ENCODE measurements at places on chromosomes 12 and 14.
A peak's percentile ranks its signal among the peaks of the same experiment; 100 is the strongest.

DNA sequence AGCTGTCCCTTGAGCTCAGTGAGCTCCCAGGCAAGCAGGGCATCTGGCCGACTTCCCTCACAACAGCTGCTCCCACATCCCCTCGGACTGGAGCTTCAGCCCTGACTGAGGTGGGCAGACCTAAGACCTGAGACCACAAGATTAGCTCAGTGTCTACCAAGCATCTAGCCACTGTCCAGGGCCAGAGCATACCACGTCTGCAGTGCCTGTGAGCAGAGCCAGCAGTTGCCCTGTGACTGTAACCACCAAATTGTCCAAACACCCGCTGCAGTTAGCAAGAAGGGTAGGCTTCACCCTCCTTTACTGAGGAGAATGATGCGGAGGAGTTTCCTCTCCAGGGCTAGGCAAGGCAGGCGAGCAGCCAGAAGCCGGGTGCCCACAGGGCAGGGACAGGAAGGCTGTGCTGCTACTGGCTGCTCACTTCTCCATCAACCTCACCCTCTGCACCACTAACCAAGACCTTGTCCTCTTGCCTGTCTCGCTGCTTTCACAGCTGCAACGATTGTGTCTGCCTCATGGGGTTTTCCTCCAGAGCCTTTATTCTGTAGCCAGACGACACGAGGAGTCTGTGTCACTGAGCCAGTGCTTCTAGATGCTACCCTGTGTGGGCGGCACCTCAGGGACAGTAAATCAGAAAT lies 53.9 kb downstream of the ANAPC7 start:
- DNase-seq, result no peak

- no peak for DNase-seq
Observed at GRCh38 chr14:105177082-105177481, 4.0 kb downstream of the NUDT14 start.

- no peak for DNase-seq
Observed at GRCh38 chr12:100229036-100229635, 28.5 kb downstream of the ACTR6 start.

DNA sequence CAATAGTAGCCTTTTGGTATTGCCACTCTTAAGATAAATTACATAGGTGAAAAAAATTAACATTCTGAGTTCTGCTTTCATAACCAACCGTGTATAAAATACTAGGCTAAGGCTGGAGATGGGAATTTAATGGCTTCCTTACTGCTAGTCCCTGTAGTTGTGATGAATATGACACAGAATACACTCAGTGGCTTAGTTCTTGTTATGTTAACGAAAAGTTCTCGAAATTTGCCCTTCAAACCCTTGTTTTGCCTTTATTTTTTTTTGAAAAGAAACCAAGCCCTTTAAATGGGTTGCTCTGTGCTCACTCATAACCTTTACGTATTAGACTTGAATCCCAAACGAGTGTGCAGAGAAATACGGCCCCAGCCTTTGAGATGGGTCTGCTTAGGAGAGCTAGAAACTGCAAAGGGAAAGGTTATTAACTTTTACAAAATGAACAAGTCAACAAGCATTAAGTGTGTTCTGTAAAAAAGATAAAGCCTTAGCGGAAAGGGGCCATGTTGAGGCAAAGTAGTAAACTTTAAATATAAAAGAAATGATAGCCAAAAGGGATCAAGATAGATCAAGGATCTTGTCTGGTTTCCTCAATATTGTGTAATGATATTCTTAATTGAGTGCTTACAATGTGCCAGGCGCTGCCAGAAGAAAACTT lies 1.7 kb downstream of the NUDT4 start:
- DNase-seq, result no peak

GRCh38 chr12:2503762-2504161 lies 291.0 kb upstream of the FKBP4 start:
- DNase-seq, result no peak

GRCh38 chr12:111705672-111706071 lies 19.8 kb downstream of the ACAD10 start:
- DNase-seq, result no peak

DNA sequence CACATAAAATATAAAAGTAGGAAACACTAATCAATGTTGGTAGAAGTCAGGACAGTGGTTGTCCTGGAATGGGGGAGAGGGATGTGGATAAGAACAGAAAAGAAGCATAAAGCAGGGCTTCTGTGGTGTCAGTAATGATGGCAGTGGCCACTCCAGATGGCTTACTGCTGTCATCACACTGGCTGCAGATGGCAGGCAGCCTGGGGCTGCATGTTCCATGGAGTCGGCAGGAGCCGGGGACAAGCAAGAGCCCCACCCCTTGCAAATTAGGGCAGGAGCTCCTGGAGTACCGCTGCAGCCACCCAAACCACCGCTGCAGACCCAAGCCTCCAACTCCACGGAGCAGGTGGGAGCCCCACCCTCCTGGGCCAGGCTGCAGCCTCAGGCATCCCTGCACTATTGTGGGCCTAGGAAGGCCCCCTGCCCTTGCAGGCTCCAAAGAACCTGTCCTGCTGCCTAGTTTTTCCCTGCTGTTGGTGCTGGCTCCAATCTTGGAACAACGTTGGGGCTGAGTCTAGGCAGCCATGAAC lies 28.8 kb upstream of the SLC5A8 start:
- DNase-seq, result no peak

- no peak for DNase-seq
Observed at GRCh38 chr14:104253901-104254353, 115.5 kb downstream of the KIF26A start.

DNA sequence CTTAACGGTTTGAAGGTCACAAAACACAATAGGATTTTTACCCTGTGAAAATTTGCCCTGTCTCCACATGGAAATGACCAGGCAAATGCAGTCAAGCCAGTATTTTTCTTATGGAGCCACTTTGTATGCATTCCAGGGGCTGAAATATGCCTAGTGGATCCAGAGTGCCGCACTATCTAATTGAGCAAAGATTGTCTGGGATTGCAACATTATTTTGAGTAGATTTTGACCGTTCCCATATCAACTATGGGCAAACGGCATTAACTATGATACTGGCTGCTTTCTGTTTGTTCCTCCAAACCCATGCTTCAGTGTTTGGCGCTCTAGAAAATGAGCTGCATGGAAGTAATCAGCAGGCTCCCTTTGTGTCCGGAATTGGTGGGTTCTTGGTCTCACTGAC lies 223.0 kb downstream of the BTG1 start:
- no peak for DNase-seq

- no peak for DNase-seq
Observed at GRCh38 chr14:92768795-92769194, 20.4 kb upstream of the LGMN start.

DNA sequence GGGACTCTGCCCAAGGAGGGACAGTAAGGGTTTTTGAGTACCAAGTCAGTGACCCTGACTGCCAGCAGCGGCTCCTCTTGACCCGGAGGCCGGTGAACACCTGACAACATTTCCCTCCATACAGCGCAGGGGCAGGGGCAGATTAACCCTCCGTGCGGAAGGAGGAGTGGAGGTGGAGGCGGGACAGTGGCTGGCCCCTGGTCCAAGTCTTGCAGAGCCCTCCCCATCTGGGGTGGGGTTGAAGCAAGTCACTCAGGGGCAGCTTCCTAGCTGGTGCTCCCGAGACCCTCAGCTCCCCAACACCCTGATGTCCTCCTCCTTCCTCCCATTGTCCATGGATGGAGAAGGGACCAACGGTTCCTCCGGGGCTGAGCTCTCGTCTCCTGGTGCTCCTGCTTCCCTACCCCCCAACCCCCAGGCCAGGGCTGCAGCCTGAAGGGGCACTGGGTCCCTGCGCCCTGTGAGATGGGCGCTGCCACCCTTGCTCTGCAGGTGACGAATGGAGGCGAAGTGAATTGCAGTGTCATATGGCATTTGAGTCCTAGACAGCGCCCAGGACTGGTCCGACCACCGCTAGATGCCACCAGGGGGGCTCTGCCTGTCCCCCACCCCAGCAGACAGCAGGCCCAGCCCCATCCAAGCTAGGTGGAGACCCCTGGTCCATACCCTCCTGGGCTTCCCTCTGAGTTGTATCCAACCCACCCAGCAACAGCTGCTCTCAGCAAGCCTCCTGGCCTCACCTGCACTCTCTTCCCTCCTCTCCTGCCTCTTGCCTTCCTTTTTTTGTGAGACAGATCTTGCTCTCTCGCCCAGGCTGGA lies 7.0 kb upstream of the AMN start:
- no peak for DNase-seq

DNA sequence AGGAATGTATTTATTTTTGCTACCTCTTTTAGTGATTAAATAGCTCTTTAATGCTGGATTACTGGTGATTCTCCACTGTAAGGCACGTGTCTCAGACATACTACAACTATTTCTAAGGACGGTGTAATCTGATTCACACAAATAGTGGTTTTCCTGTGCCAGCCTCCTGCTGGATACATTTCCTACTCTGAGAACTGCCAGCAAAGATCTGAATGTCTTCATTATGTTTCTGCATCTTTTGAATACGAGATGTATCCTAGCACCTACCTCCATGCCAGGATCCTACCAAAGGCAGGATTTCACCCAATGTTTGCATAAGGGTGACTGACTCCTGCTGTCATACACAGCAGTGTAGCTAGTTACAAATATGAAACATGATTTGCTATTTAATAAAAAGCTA lies 120.6 kb downstream of the PRICKLE1 start:
- no peak for DNase-seq

- DNase-seq, result no peak
Observed at GRCh38 chr12:10016881-10017280, 6.5 kb downstream of the CLEC12B start.

DNA sequence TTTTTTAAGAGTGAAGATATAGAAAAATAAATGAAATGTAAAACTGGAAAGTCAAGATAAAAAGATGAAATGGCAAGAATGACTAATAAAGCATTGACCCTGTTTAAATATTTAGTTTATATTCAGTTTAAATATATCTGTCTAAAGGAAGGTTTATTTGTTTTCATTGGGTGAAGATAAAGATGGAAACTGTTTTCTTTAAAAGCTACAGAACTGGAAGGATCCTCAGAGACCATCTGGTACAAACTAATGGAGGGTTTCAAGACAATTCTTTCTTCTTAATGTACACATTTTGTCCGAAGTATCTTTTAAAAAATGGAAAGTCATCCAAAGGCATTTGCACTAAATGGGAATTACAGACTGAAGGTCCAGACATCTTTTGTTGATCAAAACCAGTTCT lies 142.6 kb downstream of the EPS8 start:
- no peak for DNase-seq

GRCh38 chr14:58807191-58807590 lies 169.4 kb downstream of the DACT1 start:
- DNase-seq, result no peak

DNA sequence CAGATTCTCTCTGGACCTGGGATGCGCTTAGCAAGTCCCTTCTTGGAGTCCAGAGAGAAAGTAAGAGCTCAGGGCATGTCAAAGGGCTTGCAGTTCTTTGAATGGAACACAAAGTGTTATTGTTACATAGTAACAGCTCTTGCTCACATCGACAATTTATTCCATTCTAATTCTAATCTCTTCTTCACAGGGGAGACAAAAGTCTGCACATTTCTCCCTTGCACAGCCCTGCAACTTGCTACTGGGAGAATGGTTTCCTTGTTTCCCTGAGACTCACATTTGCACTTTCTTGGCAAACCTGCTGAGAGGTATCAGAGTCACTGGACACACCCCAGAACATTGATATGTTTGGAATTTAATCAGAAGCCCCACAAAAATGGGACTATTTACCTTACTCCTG lies 209.9 kb upstream of the IGF1 start:
- DNase-seq, result no peak

- DNase-seq, result no peak
Observed at GRCh38 chr14:104441275-104442106, 138.1 kb upstream of the C14orf180 start.

GRCh38 chr14:95313707-95314106 lies 6.0 kb downstream of the CLMN start:
- DNase-seq, result no peak

DNA sequence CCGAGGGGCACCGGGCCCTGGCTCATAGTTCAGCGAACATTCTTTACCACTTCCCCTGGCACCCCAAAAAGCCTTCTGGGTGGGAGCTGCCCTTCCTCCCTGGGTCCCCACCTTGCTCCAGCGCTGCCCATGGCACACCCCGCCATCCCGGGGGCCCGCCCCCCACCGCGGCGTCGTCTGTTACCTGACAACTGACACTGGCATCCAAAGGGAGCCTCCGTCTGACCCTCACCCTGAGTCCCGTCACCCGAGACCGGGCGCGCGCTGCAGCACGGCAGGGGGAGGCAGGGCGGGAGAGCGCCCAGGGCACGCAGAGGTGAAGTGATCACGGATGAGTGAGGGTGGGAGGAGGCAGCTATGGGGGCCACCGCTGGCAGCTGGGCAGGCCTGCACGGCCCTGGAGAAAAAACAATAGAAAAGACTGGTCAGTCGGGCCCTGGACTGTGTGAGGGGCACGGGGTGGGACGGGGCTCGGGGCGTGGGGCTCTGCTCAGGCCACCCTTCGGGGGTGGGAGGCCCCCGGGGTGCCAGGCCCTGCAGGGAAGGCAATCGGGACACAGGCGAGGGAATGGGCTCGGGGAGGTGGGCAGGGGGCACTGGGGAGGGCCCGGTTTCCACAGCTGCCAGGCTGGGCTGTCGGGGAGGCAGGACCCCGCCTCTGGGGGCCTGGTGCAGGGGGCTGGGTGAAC lies 40.7 kb downstream of the BCL11B start:
- no peak for DNase-seq

GRCh38 chr14:71739273-71739990 lies 192.8 kb upstream of the RGS6 start:
- DNase-seq, result no peak

DNA sequence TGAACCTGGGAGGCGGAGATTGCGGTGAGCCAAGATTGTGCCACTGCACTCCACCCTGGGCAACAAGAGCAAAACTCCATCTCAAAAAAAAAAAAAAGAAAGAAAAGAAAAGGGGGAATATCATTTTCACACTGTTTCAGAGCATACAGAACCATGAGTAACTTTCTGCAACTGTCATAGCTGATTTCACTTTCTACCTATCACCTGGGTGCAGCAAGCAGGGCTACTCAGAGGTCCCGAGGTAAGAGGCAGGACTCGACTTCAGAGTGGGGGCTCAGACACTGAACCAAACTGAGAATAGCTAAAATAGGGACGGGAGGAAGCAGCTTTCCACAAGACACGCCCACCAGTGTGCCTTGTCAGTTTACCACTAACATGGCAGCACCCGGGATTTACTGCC lies 29.8 kb downstream of the OR10P1 start:
- no peak for DNase-seq

DNA sequence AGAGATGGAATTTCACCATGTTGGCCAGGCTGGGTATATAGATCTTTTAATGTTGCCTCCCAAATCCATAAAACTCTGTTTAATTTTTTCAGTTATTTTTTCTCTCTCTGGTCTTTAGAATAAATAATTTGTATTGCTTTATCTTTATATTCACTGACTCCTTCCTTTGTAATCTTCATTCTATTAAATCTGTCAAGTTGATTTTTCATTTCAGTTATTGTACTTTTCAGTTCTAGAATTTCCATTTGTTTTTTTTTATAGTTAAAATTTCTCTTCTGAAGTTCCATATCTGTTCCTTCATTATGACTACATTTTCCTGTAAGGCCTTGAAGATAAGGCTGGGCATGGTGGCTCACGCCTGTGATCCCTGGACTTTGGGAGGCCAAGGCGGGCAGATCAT lies 13.6 kb upstream of the SPPL3 start:
- DNase-seq, result no peak

GRCh38 chr12:51590347-51591015 lies 552 bp upstream of the SCN8A start:
- peak; percentile 51 for DNase-seq
